ENCODE measurements at places on chromosomes 7 and 10.

- H3K27ac ChIP-seq, result no peak overlapping the region
- no peaks in the 10 kb centered on the region for H3K27me3 ChIP-seq
- no peaks in the 10 kb centered on the region for H3K36me3 ChIP-seq
- no peak for DNase-seq
Observed at GRCh38 chr7:42494736-42495135, 257.7 kb upstream of the GLI3 start.

DNA sequence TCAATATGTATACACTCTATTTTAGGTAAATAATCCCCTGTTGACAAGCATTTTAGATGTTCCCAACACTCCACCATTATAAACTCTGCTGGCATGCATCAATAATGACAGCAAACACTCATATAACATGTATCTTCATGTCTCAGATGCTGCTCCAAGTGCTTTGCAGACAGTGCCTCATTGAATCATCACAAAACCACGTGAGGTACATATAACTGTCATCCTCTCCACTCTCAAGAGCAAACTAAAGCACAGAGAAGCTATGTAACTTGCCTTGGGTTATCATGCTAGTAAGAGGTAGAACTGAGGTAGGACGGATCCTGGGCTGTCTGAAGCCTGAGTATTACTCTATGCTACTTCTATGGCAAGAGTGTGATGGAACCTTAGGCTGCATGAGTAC lies 72.5 kb upstream of the GSDME start:
- H3K36me3 ChIP-seq, result peaks cover 83% of the 10 kb centered on the region
- no peaks in the 10 kb centered on the region for H3K27me3 ChIP-seq
- DNase-seq, result no peak
- H3K4me3 ChIP-seq, result no peak overlapping the region
- H3K4me1 ChIP-seq, result peaks cover 81% of the 10 kb centered on the region
- H3K27ac ChIP-seq, result no peak overlapping the region

- H3K4me1 ChIP-seq, result no peaks in the 10 kb centered on the region
- H3K4me3 ChIP-seq, result no peak overlapping the region
- no peak overlapping the region for H3K27ac ChIP-seq
- H3K27me3 ChIP-seq, result no peaks in the 10 kb centered on the region
- DNase-seq, result no peak
Observed at GRCh38 chr7:54712820-54713219, 46.2 kb downstream of the SEC61G start.

DNA sequence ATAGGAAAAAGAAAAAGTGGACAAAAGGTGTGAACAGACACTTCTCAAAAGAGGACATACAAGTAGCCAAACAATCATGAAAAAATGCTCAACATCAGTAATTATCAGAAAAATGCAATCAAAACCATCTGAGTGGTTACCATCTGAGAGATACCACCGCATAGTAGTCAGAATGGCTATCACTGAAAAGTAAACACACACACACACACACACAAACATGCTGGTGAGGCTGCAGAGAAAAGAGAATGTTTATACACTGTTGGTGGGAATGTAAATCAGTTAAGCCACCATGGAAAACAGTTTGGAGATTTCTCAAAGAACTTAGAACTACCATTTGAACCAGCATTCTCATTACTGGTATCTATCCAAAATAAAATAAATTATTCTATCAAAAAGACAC lies 145.7 kb downstream of the CYP26A1 start:
- no peaks in the 10 kb centered on the region for H3K4me1 ChIP-seq
- no peak for DNase-seq
- H3K27me3 ChIP-seq, result peaks cover 1% of the 10 kb centered on the region
- no peak overlapping the region for H3K27ac ChIP-seq
- no peak overlapping the region for H3K4me3 ChIP-seq
- no peaks in the 10 kb centered on the region for H3K36me3 ChIP-seq

- H3K4me1 ChIP-seq, result peaks cover 15% of the 10 kb centered on the region
- H3K36me3 ChIP-seq, result peaks cover 10% of the 10 kb centered on the region
- H3K4me3 ChIP-seq, result no peak overlapping the region
- no peak overlapping the region for H3K27ac ChIP-seq
- peaks cover 52% of the 10 kb centered on the region for H3K27me3 ChIP-seq
Observed at GRCh38 chr10:26211781-26212444, 4.7 kb upstream of the GAD2 start.

GRCh38 chr7:105748701-105749100 lies 127.7 kb downstream of the ATXN7L1 start:
- H3K27me3 ChIP-seq, result peaks cover 3% of the 10 kb centered on the region
- no peaks in the 10 kb centered on the region for H3K36me3 ChIP-seq
- no peak overlapping the region for H3K4me3 ChIP-seq
- H3K4me1 ChIP-seq, result peaks cover 7% of the 10 kb centered on the region
- no peak overlapping the region for H3K27ac ChIP-seq

DNA sequence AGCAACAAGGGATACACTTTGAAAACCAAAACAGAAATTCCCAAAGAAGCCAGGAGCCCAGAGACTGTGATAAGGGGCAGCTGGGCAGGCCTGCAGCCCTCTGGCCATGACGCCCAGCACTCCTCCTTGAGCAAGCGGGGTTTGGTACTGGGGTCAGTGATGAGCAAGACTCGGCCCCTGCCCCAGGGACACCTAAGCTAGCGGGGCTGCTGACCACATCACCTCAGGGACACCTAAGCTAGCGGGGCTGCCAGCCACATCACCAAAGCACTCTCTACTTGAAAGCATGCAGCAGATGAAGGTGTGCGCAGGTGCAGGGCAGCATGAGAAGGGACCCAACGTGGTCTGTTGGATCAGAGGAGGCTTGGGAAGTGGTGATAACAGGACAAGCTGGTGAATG lies 108.0 kb upstream of the PPP2R2D start:
- H3K4me1 ChIP-seq, result no peaks in the 10 kb centered on the region
- no peak overlapping the region for H3K27ac ChIP-seq
- no peaks in the 10 kb centered on the region for H3K27me3 ChIP-seq
- no peaks in the 10 kb centered on the region for H3K36me3 ChIP-seq
- DNase-seq, result no peak
- no peak overlapping the region for H3K4me3 ChIP-seq

- H3K27me3 ChIP-seq, result no peaks in the 10 kb centered on the region
- no peaks in the 10 kb centered on the region for H3K4me1 ChIP-seq
- DNase-seq, result no peak
- no peak overlapping the region for H3K4me3 ChIP-seq
- no peaks in the 10 kb centered on the region for H3K36me3 ChIP-seq
Observed at GRCh38 chr10:52668024-52668423, 104.6 kb downstream of the MBL2 start.

DNA sequence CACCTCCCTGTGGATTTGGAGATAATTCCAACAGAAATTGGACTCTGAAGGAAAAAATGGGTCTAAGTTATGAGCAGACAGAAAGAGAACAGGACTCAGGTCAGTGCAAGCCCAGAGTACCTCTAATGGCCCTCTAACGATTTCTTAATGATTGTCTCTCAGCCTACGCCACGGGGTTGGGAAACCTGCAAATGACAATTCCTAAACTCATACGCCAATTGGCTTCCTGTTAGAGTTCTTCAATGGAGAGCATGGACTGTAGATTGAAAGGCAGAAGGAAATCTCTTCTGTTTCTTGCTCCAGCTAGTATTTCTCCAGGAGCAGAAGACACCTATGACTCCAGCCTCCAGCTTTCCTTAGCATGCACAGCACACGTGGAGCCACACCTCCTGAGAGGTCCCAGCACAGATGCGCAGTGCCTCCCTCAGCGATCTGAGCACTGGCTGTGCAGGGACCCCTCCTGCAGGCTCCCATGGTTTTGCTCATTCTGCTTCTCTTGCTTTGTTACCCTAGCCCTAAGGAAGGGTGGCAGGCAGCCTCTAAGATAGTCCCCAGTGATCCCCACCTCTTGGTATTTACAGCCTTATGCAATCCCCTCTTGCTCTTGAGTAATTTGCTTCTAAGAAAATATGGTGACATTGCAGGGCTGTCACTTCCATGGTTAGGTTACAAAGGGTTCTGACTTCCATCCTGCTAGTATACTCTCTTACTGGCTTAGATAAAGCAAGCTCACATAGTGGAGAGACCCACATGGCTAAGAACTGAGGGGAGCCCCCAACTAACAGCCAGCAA lies 30.1 kb downstream of the DENND11 start:
- H3K36me3 ChIP-seq, result peaks cover 18% of the 10 kb centered on the region
- H3K4me1 ChIP-seq, result peaks cover 28% of the 10 kb centered on the region
- DNase-seq, result no peak
- no peak overlapping the region for H3K4me3 ChIP-seq
- no peaks in the 10 kb centered on the region for H3K27me3 ChIP-seq

DNA sequence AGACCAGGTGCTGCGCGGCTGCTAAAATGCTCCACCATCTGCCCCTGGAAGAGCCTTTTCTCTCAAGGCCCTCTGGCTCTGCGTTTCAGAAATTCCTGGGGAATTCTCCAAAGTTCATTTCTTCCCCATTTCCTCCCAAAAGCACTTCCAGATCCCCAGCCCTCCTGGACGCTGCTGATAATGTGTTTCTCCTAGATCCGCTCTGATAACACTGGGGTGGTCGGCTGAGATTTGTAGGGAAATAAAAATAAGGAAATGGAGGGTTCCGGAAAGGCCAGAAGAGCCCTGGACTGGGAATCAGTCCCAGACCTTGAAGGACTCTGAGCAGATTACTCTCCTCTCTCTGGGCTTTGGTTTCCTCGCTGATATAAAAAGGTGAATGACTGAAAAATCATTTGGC lies 28.1 kb downstream of the COL13A1 start:
- DNase-seq, result no peak
- H3K4me1 ChIP-seq, result no peaks in the 10 kb centered on the region
- H3K27me3 ChIP-seq, result peaks cover 31% of the 10 kb centered on the region
- no peak overlapping the region for H3K27ac ChIP-seq

- no peak overlapping the region for H3K4me3 ChIP-seq
- DNase-seq, result no peak
- H3K4me1 ChIP-seq, result peaks cover 20% of the 10 kb centered on the region
- no peak overlapping the region for H3K27ac ChIP-seq
- no peaks in the 10 kb centered on the region for H3K27me3 ChIP-seq
Observed at GRCh38 chr7:45054442-45054841, 34.3 kb downstream of the NACAD start.

DNA sequence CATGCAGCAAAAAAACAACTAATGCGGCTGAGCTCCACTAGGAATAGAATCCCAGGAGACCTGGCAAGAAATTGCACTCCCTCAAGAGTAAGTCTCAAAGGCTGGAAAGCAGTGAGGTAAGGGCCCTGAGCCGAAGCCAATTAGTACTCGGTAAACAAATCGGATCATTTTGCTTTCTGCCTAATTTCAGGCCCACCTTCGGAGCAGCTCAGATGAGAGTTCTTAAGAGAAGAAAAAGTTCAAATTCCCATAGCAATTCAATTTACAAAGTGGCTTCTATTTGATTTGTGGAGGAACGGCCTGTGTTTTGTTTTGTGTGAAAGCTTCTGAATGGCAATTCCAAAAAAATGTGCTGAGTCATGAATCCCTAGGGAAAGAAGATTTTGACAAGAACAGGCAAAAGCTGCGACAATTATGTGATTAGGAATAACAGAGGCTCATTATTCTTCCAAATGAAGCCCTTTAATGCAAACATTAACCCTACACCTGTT lies 60.9 kb downstream of the SLC16A9 start:
- H3K27me3 ChIP-seq, result peaks cover 8% of the 10 kb centered on the region
- peaks cover 11% of the 10 kb centered on the region for H3K4me1 ChIP-seq
- no peak overlapping the region for H3K27ac ChIP-seq
- no peak for DNase-seq
- H3K36me3 ChIP-seq, result no peaks in the 10 kb centered on the region

DNA sequence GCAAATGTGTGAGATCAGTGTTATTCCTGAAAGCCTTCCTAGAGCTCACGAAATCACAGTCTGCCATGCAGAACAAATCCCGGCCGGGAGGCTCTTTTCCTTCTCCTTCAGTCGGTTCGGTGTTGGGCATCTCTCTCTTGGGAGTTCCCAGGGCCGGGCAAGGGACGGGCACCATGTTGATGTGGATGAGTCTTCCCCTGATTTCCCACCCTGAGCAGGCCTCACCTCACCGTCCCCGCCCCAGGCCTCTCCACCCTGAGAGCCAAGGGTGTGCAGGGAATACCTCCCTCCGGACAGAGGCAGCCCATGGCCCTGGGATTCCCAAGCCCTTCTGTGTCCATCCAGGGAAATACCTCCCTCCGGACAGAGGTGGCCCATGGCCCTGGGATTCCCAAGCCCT lies 28.0 kb upstream of the DIP2C start:
- H3K36me3 ChIP-seq, result peaks cover 2% of the 10 kb centered on the region
- H3K4me1 ChIP-seq, result no peaks in the 10 kb centered on the region
- peaks cover 5% of the 10 kb centered on the region for H3K27me3 ChIP-seq
- H3K27ac ChIP-seq, result no peak overlapping the region

DNA sequence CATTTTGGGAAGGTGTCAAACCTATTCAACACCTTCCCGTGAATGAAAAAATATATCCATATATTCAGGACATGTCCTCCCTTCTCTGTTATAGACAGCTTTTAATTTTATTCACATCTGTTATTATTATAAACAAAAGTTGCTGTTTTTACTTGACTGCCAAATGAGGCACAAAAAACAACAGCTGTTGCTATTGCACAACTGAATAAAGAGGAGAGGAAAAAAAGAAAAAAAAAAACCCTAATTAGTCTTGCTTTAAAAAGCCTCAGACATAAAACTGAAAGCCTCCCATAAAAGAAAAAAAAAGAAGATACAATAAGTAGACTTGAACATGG lies 153.4 kb downstream of the BMPER start:
- no peak for DNase-seq
- H3K27me3 ChIP-seq, result no peaks in the 10 kb centered on the region
- H3K4me1 ChIP-seq, result no peaks in the 10 kb centered on the region
- H3K27ac ChIP-seq, result no peak overlapping the region
- H3K4me3 ChIP-seq, result no peak overlapping the region

GRCh38 chr10:26095781-26096180 lies 120.8 kb upstream of the GAD2 start:
- H3K36me3 ChIP-seq, result no peaks in the 10 kb centered on the region
- no peak overlapping the region for H3K4me3 ChIP-seq
- H3K27ac ChIP-seq, result no peak overlapping the region
- no peak for DNase-seq
- no peaks in the 10 kb centered on the region for H3K4me1 ChIP-seq

DNA sequence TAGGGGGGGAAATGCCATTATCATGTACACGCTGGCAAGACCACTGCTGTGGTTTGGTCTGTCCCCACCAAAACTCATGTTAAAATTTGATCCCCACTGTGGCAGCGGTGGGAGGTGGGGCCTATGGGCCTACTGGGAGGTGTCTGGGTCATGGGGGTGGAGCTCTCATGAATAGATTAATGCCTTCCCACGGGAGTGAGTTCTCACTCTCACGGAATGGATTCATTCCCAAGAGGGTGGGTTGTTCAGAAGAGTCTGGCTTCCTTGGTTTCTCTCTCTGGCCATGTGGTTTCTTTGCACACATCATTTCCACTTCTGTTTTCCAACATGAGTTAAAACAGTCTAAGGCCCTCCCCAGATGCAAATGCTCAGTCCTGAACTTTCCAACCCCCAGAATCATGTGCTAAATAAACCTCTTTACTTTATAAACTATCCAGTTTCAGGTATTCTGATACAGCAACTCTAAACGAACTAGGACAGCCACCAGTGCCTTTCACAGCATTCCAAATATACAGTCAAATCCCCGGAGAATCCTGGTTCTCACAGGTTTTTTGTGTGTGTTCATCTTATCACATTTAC lies 44.3 kb downstream of the SMURF1 start:
- no peak for DNase-seq
- no peak overlapping the region for H3K4me3 ChIP-seq
- H3K4me1 ChIP-seq, result peaks cover 38% of the 10 kb centered on the region
- H3K27ac ChIP-seq, result no peak overlapping the region
- no peaks in the 10 kb centered on the region for H3K27me3 ChIP-seq
- H3K36me3 ChIP-seq, result peaks cover 37% of the 10 kb centered on the region

GRCh38 chr7:94289071-94289470 lies 105.6 kb upstream of the COL1A2 start:
- no peaks in the 10 kb centered on the region for H3K27me3 ChIP-seq
- H3K4me1 ChIP-seq, result no peaks in the 10 kb centered on the region
- H3K27ac ChIP-seq, result no peak overlapping the region
- no peak for DNase-seq
- no peak overlapping the region for H3K4me3 ChIP-seq
